ENCODE measurements at places on chromosomes 1 and 21.

GRCh38 chr1:228474507-228474906 lies 12.7 kb upstream of the RNF187 start:
- no peak for DNase-seq

- DNase-seq, result no peak
Observed at GRCh38 chr21:44890961-44891541, 17.6 kb upstream of the PTTG1IP start.

DNA sequence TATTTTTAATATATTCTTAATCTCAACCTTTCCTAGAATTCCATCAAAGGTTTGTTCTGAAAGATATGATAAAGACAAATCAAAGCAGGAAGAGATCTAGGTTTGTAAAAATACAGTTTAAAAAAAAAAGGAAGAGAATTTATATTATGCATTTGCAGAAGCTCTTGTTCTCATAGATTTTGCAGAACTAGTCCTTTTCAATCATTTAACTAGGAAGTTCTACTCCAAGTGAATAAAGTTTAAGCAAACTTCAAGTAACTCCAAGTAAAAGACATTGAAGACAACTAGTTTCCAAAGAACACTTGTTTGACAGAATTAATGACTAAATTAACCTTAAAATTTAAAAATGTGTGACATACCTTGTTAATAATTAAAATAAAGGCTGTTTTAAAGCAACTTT lies 55.9 kb downstream of the HNRNPR start:
- DNase-seq, result no peak

GRCh38 chr1:210685295-210685650 lies 356.6 kb downstream of the HHAT start:
- DNase-seq, result no peak

GRCh38 chr1:17979815-17980214 lies 127.8 kb upstream of the IGSF21 start:
- no peak for DNase-seq

- DNase-seq, result no peak
Observed at GRCh38 chr1:76951153-76951552, 83.9 kb downstream of the ST6GALNAC5 start.

DNA sequence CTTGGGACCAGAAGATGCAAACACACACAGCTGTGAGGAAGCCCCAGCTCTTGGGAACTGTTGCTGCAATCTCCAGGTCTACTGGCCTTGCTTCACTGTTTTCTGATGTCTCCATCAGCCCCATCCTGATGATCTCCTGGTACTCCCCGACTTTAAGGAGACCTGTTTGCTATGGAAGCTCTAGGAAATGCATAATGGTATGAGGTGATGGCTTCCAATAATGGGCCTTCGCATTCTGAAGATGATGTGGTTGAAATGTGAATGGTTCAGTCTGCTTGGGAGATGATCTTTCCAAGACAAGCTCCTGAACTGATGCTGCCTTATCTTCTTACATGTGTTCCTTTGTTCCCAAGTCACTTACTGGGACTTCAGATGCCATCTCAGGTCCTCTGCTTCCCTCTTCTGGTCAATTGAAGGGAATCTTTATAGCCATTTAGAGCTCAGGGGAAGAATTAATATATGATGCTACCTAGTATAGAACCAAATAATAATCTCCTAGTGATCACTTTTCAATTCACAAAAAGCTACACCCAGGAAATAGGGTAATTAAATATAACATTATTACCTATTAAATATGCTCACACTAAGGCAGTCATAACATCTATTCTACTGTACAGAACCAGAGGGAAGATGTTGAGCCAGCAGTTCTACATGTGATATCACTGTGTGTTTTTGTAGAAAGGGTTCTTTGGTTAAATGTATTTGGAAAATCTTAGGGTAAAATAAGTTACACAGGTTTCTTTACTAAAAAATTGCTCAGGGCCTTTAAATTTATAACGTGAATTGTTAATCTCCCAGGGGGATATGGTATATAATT lies 73.9 kb upstream of the VTCN1 start:
- peak; percentile 76 for DNase-seq

- no peak for DNase-seq
Observed at GRCh38 chr1:93681989-93682412, 364 bp upstream of the BCAR3 start.

DNA sequence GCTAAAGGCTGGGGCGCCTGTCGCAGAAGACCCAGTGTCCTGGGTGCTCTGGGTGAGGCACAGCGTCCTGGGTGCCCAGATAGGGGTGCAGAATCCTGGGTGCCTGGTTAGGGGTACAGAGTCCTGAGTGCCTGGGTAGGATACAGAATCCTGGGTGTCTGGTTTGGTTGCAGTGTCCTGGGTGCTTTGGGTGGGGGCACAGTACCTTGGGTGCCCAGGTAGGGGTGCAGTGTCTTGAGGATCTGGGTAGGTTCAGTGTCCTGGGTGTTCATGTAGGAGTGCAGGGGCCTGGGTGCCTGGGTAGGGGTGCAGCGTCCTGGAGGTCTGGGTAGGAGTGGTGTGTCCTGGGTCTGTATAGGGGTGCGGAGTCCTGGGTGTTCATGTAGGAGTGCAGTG lies 178.7 kb downstream of the CAMTA1 start:
- DNase-seq, result no peak
